AG09309 (cell line): ENCODE measurements at places on chromosomes 4 and X.
A peak's percentile ranks its signal among the peaks of the same experiment; 100 is the strongest.

DNA sequence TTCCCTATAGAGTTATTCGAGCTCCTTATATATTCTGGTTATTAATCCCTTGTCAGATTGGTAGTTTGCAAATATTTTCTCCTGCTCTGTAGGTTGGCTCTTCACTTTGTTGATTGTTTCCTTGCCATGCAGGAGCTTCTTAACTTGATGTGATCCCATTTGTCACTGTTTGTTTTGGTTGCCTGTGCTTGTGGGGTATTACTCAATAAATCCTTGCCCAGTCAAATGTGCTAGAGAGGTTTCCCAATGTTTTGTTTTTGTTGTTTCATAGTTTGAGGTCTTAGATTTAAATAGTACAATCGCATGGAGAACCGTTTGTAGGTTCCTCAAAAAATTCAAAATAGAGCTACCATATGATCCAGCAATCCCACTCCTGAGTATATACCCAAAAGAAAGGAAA, 2.3 kb upstream of the SYTL5 start:
- no peak for DNase-seq

GRCh38 chr4:109429545-109429944, 4.1 kb upstream of the SEC24B start:
- DNase-seq, result peak; percentile 10

DNA sequence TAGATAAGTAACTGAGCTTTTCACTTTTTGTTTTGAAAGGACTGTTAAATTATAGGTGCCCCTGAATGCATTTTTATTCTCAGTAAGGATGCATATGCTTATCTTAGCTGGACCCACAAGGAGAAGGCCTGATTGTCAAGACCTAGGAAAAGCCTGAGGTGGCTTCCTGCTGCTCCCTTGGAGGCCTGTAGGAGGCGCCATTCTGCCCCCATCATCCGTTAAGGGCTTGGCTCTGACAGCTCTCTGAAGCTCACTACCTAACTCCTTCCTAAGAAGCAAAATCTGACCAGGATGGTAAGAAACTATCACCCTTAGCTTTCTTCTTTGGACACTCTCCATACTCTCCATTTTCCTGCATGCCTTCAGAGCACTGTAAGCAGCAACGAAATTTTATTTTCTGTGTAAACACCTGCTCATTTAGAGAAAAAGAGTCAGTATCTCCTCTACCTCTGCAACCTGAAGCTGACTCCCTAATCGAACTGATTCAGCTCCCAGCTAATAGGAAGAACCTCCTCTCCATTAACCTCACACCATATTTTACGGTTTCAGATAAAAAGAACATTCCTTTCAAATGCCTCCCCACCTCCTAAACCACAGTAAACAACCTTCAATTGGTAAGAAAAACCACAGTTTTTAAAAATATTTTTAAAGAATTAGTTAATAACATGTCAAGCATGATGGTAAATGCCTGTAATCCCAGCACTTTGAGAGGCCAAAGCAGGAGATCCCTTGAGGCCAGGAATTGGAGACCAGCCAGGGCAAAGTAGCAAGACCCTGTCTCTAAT, 73.4 kb upstream of the EDNRA start:
- no peak for DNase-seq

- no peak for DNase-seq
Observed at GRCh38 chr4:3825530-3825929, 59.3 kb downstream of the ADRA2C start.

DNA sequence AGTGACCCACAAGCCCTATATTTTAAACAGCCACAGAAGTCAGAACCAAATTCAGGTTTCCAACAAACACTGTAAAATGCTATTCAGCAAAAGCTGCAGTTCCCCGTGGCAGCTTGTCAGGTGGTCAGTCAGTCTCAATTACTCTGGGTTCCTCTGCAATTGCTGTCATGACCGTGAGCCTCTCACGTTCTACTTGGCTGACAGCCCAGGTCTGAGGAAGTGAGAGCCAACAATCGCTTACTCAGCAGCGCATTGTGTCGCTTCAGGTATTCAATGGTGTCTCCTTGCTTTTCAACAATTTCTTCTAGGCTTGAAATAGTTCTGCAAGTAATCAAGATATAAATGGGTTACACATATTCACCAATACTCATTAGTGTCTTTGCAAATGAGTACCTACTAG, 25.8 kb downstream of the TRIM75 start:
- no peak for DNase-seq

- no peak for DNase-seq
Observed at GRCh38 chrX:94850811-94851210, 1176.8 kb downstream of the FAM133A start.

DNA sequence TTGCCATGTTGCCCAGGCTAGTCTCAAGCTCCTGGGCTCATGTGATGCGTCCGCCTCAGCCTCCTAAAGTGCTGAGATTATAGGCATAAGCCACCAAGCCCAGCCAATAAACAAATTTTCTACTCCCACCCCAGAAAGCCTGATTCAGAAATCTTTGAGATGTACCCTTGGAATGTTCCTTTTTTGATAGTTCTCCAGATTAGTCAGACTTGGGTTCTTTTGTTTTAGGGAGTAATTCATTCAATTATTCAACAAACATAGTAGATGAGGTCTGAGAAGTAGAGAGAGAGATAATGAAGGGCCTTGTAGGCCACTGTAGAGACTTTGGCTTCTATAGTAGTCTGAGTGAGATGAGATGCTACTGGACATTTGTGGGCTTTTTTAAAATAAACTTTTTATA, 27.8 kb downstream of the RP2 start:
- DNase-seq, result no peak

GRCh38 chr4:25096251-25096980, 63.8 kb downstream of the SEPSECS start:
- no peak for DNase-seq

- no peak for DNase-seq
Observed at GRCh38 chrX:12471061-12471460, 320.2 kb upstream of the PRPS2 start.

DNA sequence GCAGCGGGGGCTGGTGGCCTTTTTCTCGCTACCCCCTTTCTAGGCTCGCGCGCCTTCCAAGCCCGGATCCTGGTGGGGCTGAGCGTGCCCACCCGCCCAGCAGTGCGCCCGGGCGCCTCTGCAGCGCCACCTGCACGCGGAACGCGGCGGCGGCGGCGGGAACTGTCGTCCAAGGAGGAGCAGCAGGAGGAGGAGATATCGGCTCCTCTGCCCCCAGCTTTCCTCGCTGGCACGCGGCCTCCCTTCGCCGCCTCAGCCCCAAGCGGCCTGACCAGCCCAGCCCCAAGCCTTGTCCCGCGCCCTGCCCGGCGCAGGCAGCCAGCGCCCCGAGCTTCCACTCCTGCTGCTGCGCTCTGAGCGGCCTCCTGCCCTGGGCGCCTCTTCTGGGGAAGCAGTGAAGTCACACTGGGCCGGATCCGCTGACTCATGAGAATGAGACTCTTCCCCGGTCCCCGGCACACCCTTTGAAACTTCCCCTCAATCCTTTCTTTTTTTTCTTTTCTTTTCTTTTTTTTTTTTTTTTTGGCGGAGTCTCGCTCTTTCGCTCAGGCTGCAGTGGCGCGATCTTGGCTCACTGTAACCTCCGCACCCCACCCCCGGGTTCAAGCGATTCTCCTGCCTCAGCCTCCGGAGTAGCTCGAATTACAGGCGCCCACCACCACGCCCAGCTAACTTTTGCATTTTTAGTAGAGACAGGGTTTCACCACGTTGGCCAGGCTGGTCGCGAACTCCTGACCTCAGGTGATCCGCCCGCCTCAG, 10.6 kb upstream of the ELF4 start:
- peak; percentile 32 for DNase-seq

GRCh38 chr4:106186201-106186600, 129.8 kb downstream of the TBCK start:
- DNase-seq, result no peak

- peak; percentile 55 for DNase-seq
Observed at GRCh38 chr4:106816496-106816895, 219.6 kb downstream of the DKK2 start.

- DNase-seq, result no peak
Observed at GRCh38 chrX:7347465-7347864, 199.5 kb upstream of the PUDP start.

DNA sequence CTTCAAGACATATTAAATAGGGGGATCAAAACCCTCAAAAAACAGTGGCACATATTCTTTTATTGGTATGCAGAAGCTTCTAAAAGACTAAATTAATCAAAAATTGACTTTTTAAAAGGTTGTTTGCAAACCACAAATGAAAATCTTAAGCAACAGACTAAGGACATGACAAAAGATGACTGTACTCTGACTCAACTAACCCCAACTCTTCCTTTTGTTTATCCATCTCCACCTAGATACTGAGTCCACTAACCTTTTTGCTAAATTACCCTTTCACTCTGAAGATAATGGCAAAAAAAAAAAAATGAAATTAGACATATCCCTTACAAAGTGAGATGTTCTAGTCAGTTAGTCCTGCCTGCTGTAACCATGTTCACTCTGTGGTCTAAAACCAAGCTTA, 91.6 kb upstream of the NLRP2B start:
- DNase-seq, result no peak

GRCh38 chr4:154304679-154305078, 186.9 kb downstream of the DCHS2 start:
- no peak for DNase-seq

GRCh38 chrX:16444353-16444752, 205.6 kb upstream of the S100G start:
- no peak for DNase-seq

GRCh38 chr4:76430519-76431388, 4.3 kb upstream of the SHROOM3 start:
- DNase-seq, result peak; percentile 24

DNA sequence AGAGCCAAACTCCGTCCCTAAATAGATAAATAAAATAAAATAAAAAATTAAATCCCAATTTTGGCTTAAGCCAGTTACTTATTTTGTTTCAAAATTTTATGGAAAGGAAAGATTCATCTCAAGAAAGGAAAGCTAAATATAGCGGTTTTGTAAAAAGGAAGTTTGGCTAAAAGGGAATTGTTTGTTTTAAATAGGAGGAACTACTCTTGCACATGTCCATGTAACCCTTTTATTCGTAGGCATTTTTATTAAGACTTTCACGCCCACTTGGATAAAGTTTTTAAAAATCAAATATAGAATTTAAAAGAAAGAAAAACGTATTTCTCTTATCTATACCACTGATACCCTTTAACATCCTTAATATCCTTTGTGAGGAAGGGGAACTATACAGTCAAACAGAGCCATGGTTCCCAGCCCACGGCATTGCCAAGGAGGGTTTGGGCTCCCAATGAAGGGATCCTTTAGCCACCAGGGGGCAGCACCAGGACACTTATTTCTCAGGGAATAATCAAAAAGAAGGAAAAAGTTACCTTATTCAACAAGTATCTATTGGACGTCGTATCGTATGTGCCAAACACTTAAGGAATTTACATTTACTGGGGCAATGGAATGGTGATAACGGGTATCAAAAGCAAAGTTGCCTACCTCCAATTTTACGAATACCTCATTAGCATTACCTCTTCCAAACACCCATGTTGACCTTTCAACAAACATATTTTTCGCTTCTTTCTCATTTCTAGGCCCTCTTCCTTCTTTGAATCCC, 27.7 kb downstream of the CDKN2AIP start:
- DNase-seq, result no peak

- peak; percentile 71 for DNase-seq
Observed at GRCh38 chrX:131816551-131817136, 206.5 kb upstream of the STK26 start.

GRCh38 chr4:7716010-7716721, 223.5 kb downstream of the AFAP1 start:
- DNase-seq, result no peak

DNA sequence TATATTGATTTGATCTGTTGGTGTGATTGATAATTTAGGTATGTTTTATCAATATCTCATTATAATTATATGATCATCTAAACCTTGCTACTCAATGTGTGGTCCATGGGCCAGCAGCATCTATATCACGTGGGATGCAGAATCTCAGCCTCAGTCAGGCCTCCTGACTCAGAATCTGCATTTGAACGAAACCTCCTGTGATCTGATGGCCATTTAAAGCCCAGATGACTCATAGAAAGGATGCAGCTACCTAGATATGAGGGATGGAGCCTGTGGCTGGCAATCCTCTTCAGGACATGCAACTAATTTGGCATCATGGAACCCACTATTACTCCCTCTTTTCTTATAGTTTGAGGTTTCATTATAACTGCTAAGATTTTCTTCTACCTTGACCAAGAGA, 11.3 kb upstream of the CHRNA9 start:
- no peak for DNase-seq

DNA sequence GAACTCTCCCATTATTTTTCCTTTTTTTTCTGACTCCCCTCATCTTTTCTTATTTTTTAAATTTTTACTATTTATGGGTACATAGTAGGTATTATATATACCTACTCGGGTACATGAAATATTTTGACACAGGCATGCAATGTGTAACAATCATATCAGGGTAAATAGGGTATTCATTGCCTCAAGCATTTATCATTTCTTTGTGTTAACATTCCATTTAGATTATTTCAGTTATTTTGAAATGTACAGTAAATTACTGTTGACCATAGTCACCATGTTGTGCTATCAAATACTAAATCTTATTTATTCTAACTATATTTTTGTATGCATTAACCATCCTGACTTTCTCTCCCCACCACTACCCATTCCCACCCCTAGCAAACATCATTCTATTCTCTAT, 33.8 kb upstream of the SLIT2 start:
- no peak for DNase-seq
